T follicular helper cell (primary cell): ENCODE measurements at places on chromosomes 16 and 17.
A peak's percentile ranks its signal among the peaks of the same experiment; 100 is the strongest.

- no peak for DNase-seq
Observed at GRCh38 chr16:30121741-30122571, 1.1 kb downstream of the MAPK3 start.

GRCh38 chr17:6496640-6497441, 52.6 kb downstream of the PIMREG start:
- DNase-seq = no peak

GRCh38 chr16:930511-930910, 40.3 kb downstream of the LMF1 start:
- DNase-seq = no peak

DNA sequence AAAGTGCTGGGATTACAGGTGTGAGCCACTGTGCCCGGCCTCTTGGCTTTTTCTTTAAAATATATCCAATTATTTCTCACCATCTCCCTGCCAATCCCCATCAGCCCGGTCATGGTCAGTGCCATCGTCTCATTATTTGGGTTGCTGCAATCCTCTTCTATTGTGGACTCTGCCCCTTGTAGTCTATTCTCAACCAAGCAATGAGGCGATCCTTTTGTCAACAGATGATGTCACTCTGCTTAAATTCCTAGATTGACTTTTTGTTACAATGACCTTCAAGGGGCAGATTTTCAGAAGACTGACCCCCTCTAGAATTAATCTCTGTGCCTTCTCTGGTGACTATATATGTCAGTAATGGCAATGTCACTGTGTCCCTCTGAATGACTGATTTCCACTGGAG, 384.7 kb downstream of the UTP18 start:
- no peak for DNase-seq

GRCh38 chr16:56425439-56425832, at the start of gene AMFR:
TSS of gene AMFR (minus strand) at chr16:56425545. CDS start at chr16:56425327, 218 bp downstream.
- DNase-seq = peak; percentile 50

GRCh38 chr17:71849783-71850768, 270.7 kb upstream of the SOX9 start:
- no peak for DNase-seq

DNA sequence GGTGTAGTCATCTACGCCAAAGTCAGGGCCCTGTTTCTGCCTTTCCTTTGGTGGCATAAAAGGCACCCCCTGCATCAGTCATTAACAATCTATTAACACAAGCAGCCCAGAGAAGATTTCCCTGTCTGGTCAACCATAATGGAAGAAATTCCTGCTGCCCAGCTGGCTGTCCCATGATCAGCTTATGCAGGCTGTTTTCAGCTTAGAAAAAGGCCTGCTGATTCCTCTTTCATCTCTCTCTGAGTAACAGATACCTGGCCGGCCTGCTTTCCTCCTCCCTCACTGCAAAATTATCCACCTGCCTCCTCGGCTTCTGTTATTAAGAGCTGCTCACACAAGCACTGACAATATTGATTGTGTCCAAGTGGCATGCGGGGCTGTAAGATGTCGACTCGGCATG, 70.3 kb upstream of the MMP2 start:
- no peak for DNase-seq

GRCh38 chr16:15739464-15739863, 89.4 kb downstream of the NDE1 start:
- DNase-seq = no peak

DNA sequence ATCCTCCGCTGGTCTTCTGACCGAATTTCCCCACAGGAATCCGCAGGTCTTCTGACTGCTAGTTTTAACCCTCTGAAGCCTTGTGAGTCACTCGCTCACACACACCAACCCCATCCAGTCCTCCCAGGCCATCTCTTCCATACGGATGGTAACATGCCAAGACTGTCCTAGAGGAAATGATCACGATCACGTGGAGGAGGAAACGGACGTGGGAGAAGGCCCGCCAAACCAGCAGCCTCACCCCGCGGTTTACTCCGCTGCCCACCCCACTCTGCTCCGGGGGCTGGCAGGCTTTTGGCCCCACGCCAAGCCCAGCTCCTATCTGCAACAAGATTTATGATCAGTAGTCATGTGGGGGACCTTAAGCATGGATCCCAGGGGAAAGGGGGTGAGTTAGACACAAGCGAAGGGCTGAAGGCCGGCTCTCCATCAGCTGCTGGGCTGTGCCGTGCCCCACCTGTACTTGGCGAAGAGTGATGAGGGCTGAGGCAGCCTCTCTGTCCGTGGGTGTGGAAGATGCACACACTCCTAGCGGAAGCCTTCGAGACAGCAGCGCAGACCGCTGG, 1.5 kb upstream of the FAAP100 start:
- DNase-seq = no peak

DNA sequence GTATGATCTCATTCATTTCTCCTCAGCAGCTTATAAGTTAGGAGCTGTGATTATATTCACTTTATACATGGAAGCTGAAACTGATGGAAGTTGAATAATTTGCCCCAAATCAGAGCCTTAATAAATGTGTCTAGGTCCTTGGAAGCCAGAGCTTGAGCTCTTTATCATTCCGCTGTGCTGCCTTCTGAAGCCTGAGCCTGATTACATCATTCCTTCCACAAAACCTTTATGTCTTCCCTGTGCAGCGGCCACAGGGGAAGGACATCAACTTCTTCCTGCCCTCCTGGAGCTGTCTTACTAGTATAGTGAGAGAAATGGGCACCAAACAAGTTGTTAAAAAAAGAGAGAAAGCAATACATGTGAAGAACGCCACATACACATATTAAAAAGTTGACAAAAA, 6.8 kb downstream of the TNRC6C start:
- no peak for DNase-seq

DNA sequence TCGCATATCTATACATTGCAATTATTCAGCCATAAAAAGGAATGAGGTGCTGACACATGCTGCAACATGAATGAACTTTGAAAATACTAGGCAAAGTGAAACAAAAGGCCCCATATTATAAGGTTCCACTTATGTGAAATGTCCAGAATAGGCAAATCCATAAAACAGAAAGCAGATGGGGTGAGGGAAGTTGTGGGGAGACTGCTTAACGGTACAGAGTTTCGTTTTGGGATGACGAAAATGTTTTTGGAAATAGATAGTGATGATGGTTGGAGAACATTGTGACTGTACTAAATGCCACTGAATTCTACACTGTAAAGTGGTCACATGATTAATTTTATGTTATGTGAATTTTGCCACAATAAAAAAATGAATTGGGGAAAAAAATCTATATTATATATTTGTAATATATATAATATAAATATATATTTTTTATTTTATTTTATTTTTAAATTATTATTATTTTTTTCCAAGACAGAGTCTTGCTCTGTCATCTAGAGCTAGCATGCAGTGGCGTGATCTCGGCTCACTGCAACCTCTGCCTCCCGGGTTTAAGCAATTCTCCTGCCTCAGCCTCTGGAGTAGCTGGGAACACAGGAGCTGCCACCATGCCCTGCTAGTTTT, 4.2 kb upstream of the GNA13 start:
- no peak for DNase-seq

GRCh38 chr17:18074566-18075272, 13.0 kb upstream of the DRG2 start:
- no peak for DNase-seq
